ENCODE measurements at places on chromosomes 2 and 18. TPM values are rescaled to one million over a fixed set of nuclear protein-coding genes. Genes with fewer than 3 reads are reported as not detected.
A peak's percentile ranks its signal among the peaks of the same experiment; 100 is the strongest.

- H3K36me3 ChIP-seq: no peaks in the 10 kb centered on the region
- no peak overlapping the region for H3K27ac ChIP-seq
Measured at GRCh38 chr2:196459539-196459938, 180.0 kb upstream of the CCDC150 start.

GRCh38 chr2:118121101-118121500 is 32.8 kb downstream of the INSIG2 start:
- DNase-seq: no peak
- no peaks in the 10 kb centered on the region for H3K27me3 ChIP-seq
- H3K4me1 ChIP-seq: peaks cover 16% of the 10 kb centered on the region
- H3K36me3 ChIP-seq: no peaks in the 10 kb centered on the region

DNA sequence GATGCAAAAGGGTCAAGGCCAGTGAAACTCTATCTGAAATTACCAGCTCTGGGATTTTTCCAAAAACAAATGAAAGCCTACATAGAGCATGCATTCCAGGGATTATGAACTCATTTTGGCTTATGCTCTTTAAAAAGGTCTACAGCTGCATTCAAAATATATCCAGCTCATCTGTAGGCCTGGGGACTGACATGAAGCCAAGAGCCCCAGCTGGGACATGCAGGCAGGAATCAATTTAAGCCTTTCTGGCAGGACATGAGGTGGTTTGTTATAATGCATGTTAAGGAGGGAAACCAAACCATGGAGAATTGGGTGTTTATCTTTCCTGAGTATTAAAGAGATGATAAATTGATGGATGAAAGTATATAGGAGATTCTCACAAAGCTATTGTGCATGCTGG is 164.5 kb downstream of the RBM43 start:
- H3K36me3 ChIP-seq: no peaks in the 10 kb centered on the region
- H3K27ac ChIP-seq: no peak overlapping the region
- no peaks in the 10 kb centered on the region for H3K27me3 ChIP-seq
- no peaks in the 10 kb centered on the region for H3K4me1 ChIP-seq
- H3K4me3 ChIP-seq: no peak overlapping the region
- DNase-seq: no peak

DNA sequence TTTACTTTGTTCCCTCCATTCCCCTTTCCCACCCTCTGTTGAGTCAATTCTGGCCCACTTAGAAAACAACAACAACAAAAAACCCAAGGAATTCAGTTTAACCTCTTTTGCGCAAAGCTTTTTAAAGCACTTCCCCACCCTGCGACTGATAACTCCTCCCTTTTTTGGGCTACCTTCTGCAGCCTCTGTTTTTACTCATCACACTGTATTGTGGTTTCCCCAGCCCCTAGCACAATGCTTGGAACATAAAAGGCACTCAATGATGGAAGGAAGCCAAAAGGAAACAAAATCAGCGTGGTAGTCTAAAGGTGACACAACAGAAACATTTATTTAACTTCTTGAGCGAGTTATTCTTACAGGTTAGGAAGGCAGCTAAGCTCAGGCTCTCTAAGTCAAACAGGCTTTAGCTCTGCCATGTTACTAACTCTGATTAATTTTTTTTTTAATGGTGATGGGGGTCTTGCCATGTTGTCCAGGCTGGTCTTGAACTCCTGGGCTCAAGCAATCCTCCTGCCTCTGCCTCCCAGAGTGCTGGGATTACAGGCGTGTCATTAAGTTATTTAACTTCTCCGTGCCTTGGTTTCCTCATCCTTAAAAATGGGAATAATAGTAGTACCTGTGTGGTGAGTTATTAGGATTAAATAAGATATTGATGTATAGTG is 1.3 kb downstream of the CEP68 start:
- peak overlapping the region; percentile 94 for H3K4me3 ChIP-seq
- peaks cover 72% of the 10 kb centered on the region for H3K4me1 ChIP-seq
- no peak for DNase-seq

GRCh38 chr2:237501892-237502513 is 15.0 kb downstream of the MLPH start:
- H3K36me3 ChIP-seq: peaks cover 17% of the 10 kb centered on the region
- peak overlapping the region; percentile 18 for H3K27ac ChIP-seq
- no peaks in the 10 kb centered on the region for H3K27me3 ChIP-seq
- no peak overlapping the region for H3K4me3 ChIP-seq

DNA sequence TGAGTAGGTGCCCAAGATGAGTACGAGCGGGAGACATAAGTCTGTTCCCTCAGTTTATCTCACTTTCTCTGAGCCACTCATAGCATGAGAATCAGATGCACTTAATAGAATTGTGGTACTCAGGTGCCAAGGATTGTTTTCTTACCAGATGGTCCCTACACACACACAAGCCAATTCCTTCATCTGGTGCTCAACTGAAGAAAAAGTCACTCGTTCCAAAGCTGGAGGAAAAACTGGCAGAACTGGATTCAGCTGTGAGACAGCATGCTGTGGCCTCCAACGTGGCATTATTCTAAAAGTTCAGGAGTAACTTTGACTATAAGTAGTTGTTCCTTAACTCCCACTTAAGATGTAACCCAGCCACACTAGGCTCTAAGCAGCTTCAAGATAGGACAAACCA is 33.4 kb upstream of the ABCA12 start:
- no peak overlapping the region for H3K27ac ChIP-seq
- H3K4me3 ChIP-seq: no peak overlapping the region
- H3K27me3 ChIP-seq: no peaks in the 10 kb centered on the region
- no peaks in the 10 kb centered on the region for H3K4me1 ChIP-seq

- H3K36me3 ChIP-seq: no peaks in the 10 kb centered on the region
- H3K27ac ChIP-seq: no peak overlapping the region
- DNase-seq: no peak
- H3K4me3 ChIP-seq: no peak overlapping the region
- H3K4me1 ChIP-seq: no peaks in the 10 kb centered on the region
Measured at GRCh38 chr2:224183086-224183485, 144.0 kb upstream of the SERPINE2 start.

The MYL12B gene
- 176 TPM for total RNA-seq

Measured in left ventricle myocardium inferior (tissue), 1 donor.